ENCODE measurements at places on chromosomes 1 and 21.

DNA sequence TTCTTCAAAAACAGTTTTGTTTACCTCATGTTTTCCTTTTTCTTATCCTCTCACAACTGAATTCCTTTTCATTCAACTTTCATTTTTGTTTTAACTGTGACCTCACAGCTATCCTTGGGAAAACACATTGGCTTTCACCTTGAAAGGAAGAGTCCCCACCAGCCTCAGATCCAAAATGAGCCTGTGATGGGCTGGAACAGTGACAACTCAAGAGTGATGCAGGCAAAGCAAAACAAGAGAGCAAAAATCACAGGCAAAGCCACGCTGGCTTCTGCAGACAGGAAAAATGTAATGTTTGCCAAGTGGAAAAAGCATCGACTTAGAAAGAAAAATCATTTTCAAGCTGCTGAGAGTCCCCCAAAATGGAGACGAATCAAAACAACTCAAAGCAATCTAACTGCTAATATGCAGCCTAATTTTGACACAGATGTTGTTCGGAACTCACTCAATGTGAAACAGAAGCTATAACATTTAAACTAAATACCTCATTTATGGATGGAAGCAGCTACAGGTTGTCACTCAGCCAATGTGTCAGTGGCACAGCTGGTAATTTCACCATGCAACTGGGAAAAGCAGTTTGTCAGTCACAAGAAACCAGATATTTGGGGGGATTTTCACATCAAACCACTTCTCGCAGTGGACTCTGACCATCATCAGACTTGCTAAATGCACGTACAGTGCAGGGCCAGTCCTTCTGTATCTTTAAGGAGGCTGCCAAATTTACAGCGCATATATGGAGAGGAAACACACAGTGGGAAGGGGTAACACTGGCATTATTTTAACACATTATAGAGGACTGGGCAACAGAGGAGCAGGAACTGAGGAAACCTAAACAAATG, 50.7 kb downstream of the ALG14 start:
- no peak for DNase-seq

DNA sequence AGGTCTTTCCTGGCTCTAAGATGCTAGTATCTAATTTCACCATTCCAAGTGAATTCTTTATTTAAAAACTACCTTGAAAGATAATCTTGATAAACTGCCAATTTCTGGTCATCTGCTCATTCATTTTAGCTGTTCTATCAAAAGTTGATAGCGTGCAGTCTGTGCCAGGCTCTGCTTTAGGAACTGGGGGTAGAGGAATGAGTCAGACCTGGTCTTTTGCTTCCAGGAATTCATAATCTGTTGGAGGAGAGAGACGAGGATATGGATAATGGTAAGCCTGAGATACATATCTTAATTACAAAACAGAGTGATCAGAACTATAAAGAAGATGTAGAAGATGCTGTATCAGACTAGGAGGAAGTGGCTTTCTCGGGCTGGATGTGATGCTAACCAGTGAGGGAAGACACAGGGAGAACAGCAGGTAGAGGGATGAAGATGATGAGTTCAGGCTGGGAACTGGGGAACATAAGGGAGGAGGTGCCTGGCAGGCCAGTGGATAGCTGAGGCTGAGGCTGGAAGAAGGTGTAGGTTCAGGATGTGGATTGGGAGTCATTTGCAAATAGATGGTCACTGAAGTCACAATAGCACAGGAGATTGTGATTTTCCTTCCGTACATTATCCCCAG, 12.3 kb upstream of the PHC2 start:
- DNase-seq: no peak

DNA sequence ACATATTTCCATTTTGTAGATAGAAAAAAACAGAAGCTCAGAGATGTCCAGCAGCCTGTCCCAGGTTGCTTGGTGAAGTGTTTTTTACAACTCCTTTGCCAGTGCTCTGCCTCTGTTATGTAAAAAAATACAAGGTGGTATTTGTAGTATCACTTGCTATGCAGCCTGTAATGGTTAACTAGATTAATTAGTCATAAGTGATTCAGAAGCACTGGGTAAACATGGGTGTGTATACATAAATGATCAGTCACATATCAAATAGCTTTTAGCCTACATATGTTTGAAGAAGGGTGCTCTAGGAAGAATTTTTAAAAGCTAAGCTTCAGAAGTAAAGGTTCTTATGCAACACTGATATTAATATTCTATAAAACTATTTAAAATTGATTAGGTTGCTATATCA, 70.0 kb upstream of the MAGI3 start:
- no peak for DNase-seq

DNA sequence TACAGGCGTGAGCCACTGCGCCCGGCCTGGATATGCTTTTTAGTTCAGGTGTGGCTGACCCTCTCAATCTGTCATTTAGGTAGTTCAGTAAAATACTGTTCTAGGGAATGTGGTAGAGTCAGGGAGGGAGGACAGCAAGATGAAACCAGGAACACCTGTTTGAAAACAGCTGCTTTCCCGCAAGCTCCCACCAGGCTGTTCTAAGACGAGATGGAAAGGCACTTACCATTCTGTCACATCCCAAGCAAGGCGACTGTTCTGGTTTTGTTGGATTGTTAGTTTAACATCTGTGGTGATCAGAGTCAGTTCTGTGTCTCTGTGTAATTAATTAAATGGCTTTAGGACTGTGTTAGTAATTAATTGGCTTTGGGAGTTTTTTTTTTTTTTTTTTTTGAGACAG, 2.9 kb downstream of the CHAF1B start:
- no peak for DNase-seq

DNA sequence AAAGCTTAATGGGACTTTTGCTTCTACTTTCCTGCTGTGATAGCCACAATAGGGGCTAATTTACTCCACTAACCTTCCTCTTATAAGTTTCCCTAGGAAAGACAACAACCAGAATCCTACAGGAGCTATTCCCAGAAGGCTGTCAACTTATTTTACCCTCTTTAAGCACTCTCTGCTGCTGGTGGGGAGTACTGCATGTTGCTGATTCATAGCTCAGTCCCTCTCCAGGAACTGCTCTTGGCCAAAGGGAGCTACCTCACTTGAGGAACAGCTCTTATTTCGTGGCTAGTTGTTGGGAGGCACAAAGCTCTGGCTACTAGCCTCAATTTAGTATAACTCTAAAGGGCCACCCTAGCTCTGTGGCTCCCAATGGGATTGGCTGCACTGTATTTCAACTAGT, 37.2 kb downstream of the ADSS2 start:
- no peak for DNase-seq

DNA sequence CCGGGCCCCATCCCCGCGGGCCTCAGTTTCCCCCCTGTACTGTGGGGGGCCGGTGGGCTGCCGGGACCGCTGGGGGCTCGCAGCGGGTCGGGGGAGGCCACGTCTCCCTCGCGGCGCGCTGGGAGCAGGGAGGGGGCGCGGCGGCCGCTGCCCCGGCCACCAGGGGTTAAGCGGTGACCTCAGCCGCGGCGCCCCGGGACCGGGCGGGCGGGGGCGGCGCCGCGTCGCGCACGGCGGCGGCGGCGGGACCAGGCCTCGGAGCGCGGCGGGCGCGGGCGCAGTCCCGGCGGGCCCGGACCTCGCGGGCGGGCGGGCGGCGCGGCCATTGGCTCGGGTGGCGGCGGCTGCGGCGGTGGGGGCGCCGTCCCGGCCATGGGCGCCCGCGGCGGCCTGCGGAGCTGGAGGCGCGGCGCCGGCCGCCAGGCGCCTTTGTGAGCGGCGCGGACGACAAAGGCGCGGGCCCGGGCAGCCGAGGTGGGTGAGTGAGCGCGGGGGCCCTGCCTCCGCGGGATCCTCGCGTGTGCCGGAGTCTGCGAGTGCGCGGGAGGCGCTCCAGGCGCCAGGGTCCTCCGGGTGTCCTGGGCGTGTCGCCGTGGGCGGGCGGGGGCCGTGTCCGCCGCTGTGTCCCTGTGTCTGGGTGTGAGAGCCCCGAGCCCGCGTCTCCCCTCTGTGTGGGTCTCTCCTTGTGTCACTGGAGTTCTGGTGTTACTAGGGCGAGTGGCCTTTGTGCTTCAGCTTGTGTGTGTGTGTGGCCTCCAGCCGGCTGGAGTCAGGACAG, at the start of gene ARHGEF10L:
ARHGEF10L (plus strand) TSS at position 222 of the 778 bp plus-strand sequence. CDS start 40,898 bp downstream, outside the sequence.
- DNase-seq: no peak

- no peak for DNase-seq
Measured at GRCh38 chr1:174713796-174714195, 266.0 kb downstream of the GPR52 start.

GRCh38 chr1:117579221-117579906, 26.5 kb upstream of the TENT5C start:
- no peak for DNase-seq

GRCh38 chr1:201418461-201418860, 3.1 kb downstream of the TNNI1 start:
- DNase-seq: no peak

- no peak for DNase-seq
Measured at GRCh38 chr21:36551731-36552433, 72.0 kb upstream of the CLDN14 start.

DNA sequence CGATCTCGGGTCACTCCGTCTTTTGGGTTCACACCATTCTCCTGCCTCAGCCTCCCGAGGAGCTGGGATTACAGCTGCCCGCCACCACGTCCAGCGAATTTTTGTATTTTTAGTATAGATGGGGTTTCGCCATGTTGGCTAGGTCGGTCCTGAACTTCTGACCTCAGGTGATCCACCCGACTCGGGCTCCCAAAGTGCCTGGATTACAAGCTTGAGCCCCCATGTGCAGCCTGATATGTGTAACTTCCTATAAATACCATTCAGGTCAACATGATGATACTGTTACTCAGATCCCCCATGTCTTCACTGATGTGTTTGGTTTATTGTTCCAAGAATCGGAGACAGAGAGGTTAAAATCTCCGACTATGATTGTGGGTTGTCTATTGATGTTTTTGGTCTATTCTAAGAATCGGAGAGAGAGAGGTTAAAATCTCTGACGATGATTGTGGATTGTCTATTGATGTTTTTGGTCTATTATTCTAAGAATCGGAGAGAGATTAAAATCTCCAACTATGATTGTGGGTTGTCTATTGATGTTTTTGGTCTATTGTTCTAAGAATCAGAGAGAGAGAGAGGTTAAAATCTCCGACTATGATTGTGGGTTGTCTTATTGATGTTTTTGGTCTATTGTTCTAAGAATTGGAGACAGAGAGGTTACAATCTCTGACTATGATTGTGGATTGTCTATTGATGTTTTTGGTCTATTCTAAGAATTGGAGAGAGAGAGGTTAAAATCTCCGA, 17.0 kb downstream of the C1orf159 start:
- no peak for DNase-seq

DNA sequence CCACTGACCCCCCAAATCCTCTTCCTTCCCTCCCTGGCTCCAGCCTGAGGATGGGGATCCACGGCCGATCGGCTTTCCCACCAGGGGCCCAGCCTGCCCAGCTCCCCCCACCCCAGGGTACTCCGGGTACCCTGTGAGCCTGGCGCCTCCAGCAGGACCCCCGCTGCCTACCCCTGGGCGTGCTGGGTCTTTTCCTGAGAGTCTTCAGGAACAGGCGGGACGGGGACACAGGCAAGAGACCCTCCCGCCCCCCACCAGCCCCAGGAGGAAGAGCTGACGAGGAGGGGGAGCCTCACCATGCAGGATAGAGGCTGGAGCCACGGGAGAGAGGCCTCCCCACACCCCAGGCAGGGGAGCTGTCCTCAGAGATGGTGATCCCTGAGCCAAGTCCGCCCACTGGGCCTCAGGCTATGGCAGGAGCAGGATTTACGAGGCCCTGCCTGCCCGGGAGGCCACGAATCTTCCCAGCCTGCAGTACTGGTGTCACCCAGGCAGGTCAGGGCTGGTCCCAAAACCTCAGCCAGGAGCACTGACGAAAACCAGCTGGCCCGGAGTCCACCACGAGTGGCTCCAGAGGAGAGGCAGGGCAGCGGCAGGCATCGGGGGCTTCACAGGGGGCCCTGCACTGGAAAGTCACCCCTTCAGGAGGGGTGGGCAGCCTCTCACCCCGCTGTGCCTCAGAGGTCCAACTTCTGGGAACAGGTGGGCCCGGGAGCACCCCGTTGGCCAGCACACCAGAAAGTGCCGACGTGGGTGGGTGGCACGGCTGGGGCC, 58.0 kb downstream of the MEGF6 start:
- no peak for DNase-seq

DNA sequence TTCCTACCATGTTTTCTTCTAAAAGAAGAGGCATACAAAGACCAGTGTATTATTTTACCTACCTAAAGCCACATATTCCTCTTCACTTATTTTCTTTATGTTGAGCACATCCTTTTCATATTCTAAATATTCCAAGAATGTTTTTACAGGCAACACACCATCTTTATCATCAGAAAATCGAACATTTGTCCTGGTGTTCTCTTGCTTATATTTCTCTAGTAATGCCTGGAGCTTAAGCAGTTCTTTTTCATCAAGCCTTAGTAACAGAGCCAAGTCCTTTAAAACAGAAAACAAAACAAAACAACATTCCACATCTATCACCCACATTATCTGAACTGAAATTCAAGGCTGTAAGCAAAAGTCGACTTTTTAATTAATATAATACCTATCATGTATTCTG, 88.7 kb downstream of the IARS2 start:
- DNase-seq: no peak

DNA sequence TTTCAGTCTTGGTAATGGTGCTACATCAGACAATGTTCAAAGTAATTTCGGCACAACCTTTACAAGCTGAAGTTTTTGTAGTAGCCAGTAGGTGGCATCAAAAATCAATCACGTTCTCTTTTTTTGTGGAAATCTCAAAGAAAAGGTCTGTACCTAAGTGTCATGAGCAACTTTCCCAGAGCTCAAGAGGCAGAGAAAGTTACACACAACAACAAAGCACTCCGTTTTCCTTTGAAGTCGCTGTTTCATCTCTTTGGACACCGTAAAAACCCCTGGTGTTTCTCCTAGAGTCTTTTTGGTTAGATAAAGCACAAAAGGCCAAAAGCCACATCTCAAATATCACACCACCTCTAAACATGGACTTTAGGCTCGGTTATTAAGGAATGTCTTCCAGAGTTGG, 131.6 kb downstream of the LHX8 start:
- DNase-seq: no peak

DNA sequence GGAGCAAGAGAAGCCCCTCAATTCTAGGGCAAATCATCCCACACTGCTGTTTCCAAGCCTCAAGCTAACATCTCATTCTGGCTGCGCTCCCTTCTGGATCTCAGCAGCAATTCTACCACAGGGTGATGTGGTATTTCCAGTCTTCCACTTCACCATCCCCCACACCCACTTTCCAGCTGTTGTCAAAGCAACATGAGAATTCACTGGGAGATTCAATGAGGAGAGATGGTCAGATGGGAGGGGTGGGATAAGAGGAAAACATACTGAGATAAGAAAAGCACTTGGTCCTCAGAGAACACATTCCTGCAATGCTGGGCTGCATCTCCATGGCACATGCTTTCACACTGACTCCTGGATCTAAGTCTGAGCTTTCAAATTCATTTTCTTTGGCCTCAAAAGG, 47.3 kb upstream of the LRRC52 start:
- DNase-seq: no peak

DNA sequence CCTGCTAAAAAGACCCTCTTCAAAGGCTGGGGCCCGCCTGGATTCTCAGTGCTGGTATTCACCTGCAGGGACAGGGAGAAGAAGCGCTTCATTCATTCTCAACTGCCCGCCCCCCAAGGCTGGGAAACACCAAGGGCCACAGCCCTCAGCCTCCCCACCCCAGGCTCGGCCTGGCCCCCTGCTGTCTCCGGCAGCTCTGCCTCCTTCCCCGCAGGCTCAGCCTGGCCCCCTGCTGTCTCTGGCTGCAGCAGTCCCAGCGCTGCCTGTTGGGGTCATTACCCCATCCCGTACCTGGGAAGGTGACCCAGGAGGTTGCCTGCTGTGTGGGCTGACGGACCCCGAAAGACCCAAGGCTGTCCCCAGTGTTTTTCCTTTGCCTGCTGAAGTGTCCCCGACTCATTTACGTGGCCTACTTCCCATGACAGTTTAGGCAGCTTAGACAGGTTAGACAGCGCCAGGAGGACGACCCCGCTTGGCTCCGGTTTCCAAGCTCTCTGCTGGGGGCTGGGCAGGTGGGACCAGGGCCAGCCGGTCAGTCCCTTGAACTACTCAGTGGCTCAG, 22.9 kb upstream of the CLSTN1 start:
- DNase-seq: no peak
